Fibroblast of lung (primary cell): ENCODE measurements at places on chromosomes 7 and 10. TPM values are rescaled to one million over a fixed set of nuclear protein-coding genes. Genes with fewer than 3 reads are reported as not detected.

The FOXI2 gene
- total RNA-seq = not detected in 2 replicates

DNA sequence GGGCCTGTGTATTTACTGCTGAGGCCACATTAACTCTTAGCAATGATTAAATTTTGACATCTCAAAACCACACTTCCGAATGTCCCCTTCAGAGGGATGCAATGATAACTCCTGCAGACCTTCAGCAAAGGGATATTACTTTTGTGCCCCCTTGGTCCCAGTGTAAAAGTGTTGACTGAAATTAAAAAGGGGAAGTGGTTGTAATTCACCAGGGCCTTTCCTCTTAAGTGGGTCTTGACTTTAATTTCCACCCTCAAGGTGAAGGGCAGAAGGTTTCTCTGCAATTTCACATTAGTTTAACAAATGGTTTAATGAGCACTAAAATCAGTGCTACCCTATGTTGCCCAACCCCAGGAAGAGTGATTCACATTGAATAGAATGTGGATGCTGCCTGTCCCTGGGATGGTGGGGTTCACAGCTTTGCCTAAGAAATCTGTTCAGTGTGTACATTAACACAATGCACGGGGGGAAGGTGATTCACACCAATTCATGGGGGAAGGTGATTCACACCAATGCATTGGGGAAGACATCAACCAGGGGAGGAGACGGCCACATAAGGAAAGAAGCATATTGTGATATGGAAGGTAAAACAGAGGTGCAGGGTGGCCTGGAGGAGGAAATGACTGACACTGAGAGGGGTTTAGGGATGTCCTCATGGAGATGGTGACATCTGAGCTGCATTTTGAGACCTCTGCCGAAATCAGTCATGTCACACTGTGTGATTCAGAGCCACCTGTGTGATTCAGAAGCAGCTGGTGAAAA lies 19.4 kb upstream of the TNS3 start:
- peak; percentile 70 for DNase-seq

DNA sequence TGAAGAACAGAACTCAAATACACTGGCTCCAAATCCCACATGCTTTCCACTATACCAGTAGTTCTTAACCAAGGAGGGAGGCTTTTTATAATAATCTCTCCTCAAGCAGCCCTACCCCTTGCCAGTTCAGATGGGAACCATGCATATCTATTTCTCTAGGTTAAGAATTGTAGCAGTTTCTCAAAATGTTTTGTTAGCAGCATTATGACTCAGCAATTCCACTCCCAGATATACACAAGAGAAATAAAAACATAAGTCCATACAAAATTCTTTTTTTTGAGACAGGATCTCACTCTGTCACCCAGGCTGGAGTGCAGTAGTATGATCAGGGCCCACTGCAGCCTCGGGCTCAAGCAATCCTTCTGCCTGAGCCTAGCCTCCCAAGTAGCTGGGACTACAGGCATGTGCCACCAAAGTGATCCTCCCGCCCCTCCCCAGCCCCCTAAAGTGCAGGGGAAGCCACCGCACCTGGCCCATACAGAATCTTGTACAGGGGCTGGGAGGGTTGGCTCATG lies 18.1 kb downstream of the YWHAG start:
- DNase-seq = peak; percentile 81

DNA sequence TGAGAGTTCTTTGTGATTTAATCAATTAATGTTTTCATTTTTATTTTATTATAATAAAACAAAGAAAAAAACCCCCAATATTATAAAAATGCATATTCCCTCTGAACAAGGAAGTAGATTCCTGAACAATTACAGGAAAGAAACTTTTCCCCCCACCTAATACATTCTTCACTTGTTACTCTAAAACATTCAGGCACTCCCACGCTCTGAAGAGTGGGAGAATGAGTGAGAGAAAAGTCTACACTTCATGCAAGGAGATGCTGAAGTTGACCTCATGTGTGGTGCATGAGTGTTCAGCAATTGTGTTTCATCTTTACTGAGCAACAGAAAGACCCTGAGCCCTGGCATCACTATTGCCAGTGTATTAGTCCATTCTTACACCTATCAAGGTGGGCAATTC lies 244.2 kb upstream of the IGFBP3 start:
- DNase-seq = peak; percentile 92
